ENCODE measurements at places on chromosomes 1 and 21.

- DNase-seq = no peak
Measured at GRCh38 chr1:37919277-37919676, 27.6 kb downstream of the INPP5B start.

DNA sequence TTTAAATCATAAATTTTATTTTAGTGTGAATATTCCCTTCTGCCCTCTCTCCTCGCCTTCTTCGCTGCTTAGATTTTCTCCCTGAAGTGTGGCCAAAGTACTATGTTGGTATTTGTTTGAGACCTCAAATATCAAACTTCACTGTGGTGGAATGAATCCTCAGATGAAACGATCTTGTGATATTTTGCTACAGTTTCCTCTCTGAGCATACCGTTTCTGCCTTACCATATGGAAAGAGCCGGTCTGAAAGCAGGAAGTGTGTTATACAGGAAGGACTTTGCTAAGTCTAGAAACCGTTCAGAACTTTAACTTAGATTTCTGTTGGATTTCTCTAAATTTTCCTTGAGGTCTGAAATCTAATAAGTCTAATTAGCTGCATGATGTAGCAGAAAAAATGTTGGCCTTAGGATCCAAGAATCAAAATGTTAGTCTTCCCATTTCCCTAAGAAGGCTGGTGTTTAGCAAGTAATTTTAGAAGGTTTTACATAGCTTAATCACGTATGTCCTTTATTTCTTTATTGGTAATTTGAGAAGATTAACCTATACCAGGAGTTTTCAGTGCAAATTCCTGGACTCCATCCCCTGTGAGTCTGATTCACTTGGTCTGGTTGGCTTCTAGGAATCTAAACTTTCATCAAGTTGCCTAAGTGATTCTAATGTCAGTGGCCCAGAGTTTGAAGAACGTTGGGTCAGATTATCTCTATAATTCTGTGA, 30.7 kb downstream of the SDCCAG8 start:
- peak; percentile 54 for DNase-seq

- no peak for DNase-seq
Measured at GRCh38 chr1:219670426-219671149, 57.7 kb upstream of the ZC3H11B start.

- no peak for DNase-seq
Measured at GRCh38 chr1:178664278-178664677, 60.8 kb upstream of the RALGPS2 start.

- DNase-seq = no peak
Measured at GRCh38 chr1:93692026-93692425, 10.4 kb upstream of the BCAR3 start.

GRCh38 chr1:32962248-32962896, 2.2 kb downstream of the RNF19B start:
- peak; percentile 26 for DNase-seq

- DNase-seq = no peak
Measured at GRCh38 chr1:222369148-222369547, 178.8 kb downstream of the HHIPL2 start.

DNA sequence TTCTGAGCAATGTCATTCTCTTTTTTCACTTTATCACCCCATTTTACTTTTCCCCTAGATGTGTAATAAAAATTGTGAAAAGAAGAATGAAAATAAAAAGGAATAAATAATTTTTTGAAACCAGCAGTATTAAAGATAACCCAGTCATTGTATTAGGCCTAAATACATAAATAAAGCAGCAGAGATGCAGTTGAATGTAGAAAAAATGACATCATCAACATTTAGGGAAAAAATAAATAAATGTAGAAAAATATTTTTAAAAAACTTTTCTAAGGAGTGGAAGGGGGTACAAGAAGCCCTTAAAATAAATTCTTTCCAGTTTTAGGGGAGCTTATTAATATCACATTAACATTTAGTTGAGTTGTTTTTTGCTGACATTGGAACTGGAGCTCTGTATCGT, 15.3 kb upstream of the ENAH start:
- no peak for DNase-seq

GRCh38 chr1:204960306-204961125, 82.5 kb upstream of the CNTN2 start:
- DNase-seq = no peak

DNA sequence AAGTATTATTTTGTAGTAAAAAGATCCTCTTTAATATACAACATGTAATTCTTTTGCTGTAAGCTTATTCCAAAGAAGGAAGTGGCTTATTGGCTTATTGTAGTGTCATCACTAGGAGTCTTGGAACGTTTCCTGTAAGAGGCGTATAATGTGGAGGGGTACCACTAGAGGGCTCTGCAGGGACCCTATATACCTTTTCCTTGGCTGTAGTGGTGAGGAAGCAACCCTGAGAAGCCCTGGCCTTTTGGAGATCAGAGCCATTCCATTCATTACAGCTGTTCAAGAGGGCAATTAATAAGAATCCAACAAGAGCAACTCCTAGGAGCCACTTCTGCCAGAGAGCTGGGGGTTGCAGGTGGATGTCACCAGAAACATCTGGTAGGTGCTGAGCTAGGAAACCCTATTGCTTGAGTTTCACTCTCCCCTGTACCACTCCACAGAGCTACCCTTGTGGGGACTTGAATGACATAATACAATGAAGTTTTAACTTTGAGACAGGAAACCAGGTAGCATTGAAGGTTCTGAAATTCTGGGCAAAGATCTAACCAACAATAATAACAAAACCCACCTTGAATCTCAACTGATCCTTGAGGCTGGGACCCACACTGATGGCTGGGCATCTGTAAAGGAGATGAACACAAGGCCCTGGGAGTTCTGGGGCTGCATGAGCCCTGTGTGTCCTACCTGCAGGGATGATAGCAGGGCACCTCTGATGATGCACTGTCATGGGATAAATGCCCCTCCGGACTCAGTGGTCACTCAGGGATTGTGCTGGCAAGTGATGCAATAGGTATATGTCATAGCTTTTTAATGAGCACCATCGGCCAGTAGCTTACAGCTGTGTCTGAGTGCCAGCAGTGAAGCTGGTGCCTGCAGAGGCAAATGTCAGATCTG, 160.2 kb upstream of the COA6 start:
- DNase-seq = no peak

DNA sequence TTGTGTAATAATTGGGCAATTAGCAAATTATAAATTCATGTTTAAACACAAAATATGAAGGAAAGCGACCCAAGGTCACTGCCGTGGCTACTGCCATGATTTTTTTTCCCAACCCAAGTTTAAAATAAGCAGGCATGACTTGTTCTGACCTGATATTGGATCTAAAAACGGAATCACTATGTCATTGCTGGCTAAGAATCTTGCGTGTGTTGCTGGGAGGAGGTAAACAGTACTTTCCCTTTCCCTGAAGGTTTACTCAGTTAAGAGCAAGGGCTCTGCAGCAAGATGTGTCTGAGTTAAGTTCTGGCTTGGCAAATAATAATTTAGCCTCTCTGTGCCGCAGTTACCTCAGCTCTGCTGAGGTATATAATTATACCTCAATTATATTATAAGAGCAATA, 125.7 kb upstream of the L1TD1 start:
- no peak for DNase-seq

DNA sequence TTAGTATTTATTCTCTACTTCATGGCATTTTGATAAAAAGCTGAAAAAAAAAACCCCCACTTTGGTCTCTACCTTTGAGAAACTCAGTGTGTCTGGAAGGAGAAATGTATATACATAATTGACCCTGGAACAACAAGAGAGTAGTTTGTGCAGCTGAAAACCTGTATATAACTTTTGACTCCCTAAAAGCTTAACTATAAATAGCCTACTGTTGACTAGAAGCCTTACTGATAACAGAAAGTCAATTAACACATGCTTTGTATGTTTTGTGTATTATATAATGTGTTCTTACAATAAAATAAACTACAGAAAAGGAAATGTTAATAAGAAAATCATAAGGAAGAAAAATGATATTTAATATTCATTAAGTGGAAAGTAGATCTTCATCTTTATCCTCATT, 88.0 kb downstream of the NEK7 start:
- DNase-seq = no peak

GRCh38 chr1:229407206-229408026, 26.5 kb downstream of the ACTA1 start:
- peak; percentile 33 for DNase-seq

- DNase-seq = no peak
Measured at GRCh38 chr1:198598796-198599321, 40.0 kb upstream of the PTPRC start.

DNA sequence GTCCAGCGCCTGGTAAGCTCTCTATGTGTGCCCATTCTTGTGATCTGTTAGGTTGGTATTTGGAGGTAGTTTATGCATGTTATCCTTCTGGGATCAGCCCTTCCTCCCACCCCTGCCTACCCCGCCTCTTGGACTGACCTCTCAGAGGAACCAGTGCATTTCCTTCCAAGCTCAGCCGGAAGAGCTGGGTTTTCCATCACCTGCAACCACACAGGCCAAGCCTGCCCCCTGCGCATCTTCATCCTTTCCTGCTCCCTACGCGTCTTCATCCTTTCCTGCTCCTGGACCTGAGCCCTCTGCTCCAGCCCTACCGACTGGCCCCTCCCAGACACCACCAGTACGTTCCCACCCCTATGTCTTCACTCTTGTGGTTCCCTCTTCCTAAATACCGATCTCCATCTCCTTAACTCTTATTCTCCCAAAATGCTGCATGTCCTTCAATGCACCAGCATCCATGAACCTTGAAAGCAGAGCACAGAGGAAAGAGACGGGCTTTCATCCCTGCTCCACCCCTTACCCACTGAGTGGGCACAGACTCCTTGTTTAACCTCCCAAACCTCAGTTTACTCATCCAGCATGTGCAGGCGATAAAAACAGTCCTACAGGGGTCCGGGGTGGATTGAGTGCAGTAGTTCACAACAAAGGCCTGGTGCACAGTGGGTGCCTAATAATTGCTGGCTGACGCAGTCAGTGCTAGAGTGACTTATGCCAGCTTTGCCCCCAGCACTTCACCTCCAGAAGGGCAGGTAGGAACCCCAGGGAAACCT, 526.3 kb downstream of the MATN1 start:
- DNase-seq = no peak

GRCh38 chr1:206664740-206665139, 20.0 kb upstream of the MAPKAPK2 start:
- no peak for DNase-seq

GRCh38 chr1:205497351-205497750, 7.1 kb upstream of the CDK18 start:
- DNase-seq = no peak

DNA sequence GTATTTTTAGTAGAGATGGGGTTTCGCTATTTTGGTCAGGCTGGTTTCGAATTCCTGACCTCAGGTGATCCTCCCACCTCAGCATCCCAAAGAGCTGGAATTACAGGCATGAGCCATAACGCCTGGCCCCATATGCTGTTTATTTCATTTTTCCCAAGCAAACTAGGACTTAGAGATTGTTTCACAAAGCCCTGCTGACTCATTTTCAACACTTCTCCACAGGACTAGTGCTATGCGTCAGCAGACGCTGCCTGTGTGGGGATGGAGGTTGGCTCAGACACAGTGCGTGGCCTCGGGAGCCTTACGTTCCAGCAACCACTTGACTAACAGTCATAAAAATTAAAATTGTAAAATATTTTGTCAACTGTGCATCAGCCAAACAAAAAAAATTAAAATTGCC, 22.7 kb downstream of the PKNOX1 start:
- DNase-seq = peak; percentile 91

GRCh38 chr1:244705261-244706234, 52.6 kb downstream of the DESI2 start:
- DNase-seq = no peak

GRCh38 chr1:96538883-96539282, 182.7 kb upstream of the PTBP2 start:
- DNase-seq = peak; percentile 97

DNA sequence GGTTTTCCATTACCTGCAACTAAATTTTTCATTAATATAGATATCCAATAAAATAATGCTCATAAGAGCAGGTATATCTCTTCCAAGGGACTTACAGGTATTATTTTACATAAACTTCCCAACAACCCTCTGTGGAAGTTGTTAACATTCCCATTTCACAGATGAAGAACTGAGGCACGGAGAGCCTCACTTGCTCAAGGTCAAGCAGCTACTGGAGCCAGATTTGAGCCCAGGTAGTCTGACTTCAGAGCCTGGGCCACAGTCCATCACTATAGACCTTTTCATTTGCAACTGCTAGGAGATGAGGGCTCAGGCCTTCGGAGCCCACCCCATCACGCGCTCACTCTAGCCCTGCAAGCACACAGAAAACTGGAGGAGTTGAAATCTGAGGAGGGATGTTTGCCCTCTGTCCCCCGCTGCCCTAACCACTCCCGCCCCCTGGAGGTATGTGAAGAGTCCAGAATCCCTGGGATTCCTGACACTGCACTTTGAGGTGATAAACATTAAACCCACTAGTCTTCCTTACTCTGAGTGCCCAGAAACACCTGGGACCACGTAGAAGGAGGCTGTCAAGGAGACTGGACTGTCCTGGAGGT, 11.7 kb upstream of the ALPL start:
- no peak for DNase-seq

DNA sequence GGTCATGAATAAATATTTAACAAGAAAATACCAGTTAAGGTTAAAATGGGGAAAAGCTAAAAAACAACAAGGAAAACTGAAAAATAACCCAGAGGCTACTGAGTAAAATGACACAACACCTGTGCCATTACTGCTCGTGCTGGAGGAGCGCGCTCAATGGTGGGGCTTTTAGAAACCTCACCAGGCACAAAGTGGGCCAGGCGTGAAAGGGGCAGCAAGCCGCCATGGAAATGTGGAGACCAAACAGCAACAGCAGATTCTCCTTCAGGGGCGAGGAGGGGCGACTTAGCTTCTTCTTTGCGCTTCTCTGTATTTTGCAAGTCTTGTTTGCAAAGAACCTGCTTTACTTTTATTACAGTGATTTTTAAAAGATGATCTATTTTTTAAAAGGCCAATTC, 18.9 kb upstream of the SPATC1L start:
- no peak for DNase-seq

DNA sequence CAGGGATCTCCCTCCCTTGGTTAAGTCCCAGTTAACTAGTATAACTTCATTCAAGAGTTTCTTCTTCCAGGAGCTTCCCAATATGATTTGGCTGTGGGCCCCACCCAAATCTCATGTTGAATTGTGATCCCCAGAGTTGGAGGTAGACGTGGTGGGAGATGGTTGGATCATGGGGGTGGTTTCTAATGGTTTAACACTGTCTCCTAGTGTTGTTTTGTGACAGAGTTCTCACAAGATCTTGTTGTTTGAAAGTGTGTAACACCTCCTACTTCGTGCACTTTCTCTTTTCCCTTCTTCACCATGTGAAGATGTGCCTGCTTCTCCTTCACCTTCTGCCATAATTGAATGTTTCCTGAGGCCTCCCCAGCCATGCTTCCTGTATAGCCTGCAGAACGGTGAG, 251.8 kb upstream of the FGGY start:
- no peak for DNase-seq

GRCh38 chr1:76939050-76939816, 72.0 kb downstream of the ST6GALNAC5 start:
- DNase-seq = peak; percentile 19

GRCh38 chr1:179318491-179318890, 24.9 kb downstream of the SOAT1 start:
- no peak for DNase-seq

Data from adipocyte (in vitro differentiated cells).